ENCODE measurements at places on chromosomes 4 and X.

DNA sequence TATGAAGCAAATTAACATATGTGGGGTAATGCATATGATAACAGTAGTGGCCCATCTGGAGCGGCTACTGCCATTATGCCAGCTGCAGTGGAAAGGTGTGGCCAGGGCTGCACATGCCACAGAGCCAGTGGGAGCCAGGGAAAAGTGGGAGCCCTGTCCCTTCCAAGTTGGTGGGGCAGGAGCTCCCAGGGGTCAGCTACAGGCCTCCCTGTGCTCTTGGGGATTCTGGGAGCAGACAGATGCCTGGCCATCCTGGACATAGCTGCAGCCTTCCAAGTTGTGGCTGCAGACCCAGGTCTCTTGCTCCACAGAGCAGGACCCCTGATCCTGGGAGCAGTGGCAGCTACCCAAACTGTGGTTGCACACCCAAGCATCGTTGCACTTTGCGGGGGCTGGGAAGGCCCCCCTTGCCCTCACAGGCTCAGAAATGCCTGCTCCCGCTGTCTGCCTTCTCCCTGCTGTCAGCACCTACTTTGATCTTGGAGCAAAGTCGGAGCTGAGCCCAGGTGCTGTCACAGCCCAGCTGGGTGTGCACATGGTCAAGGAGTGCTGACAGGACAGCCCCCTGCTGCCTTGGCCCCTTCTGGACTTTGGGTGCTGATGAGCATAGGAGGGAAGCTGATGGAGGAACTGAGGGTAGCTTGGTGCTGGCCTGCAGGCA, 67.8 kb downstream of the NAA11 start:
- no peak for DNase-seq

GRCh38 chrX:149993989-149994388, 55.7 kb upstream of the EOLA2 start:
- DNase-seq, result no peak

DNA sequence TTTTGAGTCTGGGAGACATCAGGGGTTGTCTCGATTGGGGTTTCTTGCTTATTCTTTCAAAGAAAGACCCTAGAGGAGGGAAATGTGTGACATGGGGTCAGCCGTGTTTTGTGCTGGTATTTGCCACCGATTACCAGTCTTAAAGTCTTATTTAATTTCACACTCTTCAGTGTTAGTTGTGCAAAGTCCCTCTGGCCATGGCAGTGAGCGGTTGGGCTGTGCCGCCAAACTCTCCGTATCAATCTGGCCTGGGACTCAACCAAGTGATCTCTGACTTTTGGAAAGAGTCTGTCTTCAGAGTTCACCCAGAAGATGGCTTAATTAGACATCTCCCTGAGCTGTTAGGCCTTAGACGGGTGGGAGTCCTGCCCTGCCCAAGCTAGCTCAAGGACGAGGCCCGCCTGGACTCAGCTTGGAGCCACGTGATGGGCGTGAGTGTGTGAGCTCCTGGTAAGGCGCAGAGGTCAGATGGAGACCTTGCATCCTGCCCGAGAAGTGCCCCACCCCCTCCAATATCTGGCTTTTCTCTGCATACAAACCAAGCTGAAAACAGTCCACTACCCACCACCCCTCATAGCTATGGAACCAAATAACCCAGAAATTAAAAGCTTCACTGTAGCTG, 3.8 kb upstream of the PITX2 start:
- DNase-seq, result no peak

DNA sequence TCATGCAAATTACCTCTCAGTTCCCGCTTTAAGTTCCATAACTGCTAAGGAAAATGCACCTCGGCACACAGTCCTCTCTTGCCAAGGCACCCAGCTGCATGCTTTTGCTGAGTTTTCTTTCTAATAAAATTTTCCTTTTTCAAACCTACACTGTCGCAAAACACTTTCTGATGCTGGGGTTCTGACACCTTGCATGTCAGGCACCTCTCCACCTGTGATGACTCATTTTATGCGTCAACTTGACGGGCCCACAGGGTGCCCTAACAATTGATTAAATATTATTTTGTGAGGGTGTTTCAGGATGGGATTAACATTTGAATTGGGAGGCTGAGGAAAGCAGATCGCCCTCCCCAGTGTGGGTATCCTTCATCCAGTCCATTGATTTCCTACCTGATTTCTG, 291.0 kb upstream of the STS start:
- DNase-seq, result no peak

- no peak for DNase-seq
Observed at GRCh38 chr4:146222313-146222712, 8.0 kb downstream of the REELD1 start.
